ENCODE measurements at places on chromosomes 4 and X. TPM values are rescaled to one million over a fixed set of nuclear protein-coding genes. Genes with fewer than 3 reads are reported as not detected.

DNA sequence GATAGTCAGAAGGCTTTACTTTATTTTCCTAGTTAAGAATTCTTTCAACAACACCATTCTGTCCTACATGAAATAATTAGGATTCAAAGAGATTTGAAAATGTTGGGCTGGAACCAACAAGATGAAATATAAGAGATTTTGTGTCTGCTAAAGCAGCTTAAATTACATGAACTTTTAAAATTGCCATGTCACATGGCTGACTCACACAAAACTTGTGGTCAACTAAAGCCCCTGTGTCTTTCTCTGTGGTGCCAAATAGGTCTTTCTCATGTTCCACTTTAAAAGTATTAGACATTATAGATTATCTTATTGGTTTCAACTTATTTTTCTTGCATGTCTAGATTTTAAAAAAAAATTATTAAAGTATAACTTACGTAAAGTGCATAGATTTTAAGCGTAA lies 60.8 kb upstream of the FHL1 start:
- no peak for DNase-seq

GRCh38 chrX:40253771-40254170 lies 156.0 kb upstream of the BCOR start:
- no peak for DNase-seq

- DNase-seq = no peak
These were observed 590.9 kb upstream of the GNPDA2 start for GRCh38 chr4:45317276-45317675.

DNA sequence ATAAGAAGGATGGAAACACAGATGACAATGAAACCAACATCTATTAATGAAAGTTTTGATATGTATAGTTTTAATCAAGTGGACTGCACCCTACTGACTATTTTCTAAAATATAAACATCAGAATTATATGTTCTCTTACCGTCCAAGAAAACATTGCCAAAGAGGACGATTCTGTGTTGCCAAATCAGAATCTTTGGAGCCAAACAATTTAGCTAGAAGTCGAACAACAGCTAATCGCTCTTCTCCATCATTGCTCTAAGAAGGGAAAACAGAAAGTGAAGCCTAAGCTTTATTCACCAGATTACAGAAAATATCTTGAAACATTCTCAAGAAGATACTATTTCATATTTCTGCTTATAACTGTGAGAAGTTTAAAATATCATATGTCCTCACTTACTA lies 64.2 kb downstream of the PDS5A start:
- DNase-seq = no peak

DNA sequence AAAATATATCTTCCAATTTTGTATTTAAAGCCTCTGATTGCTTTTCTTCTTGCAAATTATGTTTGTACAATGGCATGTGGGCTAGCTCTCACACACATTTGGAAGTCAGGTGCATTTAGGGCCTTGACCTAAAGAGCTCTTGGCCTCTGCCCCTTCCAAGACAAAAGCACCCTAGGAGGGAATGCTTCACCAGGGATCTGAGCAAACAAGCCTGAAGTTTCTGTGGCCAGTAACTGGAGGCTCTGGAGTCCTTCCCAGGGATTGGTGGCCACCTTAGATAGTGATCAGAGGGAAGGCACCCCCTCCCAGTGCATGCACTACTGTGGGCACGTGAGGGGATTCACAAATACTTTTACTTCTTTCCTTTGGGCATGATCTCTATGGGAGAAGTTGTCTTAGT lies 60.3 kb upstream of the DIPK2B start:
- DNase-seq = no peak

DNA sequence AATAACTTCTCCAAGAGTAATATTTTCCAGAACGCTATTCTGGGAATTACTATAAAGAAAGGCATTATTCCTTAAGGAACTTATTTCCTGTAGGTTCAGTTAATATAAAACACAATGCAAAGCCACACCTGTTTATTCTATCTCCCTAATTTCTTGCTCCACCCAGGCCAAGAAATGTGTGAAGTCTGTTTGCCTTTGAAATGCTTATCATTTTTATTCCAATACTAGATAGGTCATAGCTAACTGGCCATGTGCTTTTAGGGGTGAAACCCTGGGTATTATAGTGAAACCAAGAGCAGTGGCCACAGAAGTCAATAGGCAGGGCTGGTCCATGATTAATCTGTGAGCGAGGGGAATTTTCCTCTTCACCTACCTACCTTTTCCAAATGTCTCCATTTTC lies 14.8 kb downstream of the CXCL3 start:
- no peak for DNase-seq

PPAT gene
- 4.8 TPM for total RNA-seq

OTUD6A gene
- not detected for total RNA-seq

MAGEA2B gene
- total RNA-seq = not detected

ETDB gene
- not detected for total RNA-seq

CPE gene
- 383 TPM for total RNA-seq

CCDC110 gene
- 3.5 TPM for total RNA-seq
